H9 (cell line): ENCODE measurements at places on chromosomes 2 and 18. TPM values are rescaled to one million over a fixed set of nuclear protein-coding genes. Genes with fewer than 3 reads are reported as not detected.

The FBXO48 gene
- total RNA-seq = 1.3 and 1.4 TPM in 2 replicates

The TRIM43 gene
- total RNA-seq = not detected in 2 replicates

The AGPS gene
- 60.1 and 60.9 TPM in 2 replicates for total RNA-seq

The DSC2 gene
- total RNA-seq = 24.9 and 26.1 TPM in 2 replicates

The TUBA3E gene
- total RNA-seq = 0.13 and 0.26 TPM in 2 replicates

The HOXD3 gene
- not detected in 2 replicates for total RNA-seq
